ENCODE measurements at places on chromosomes 3 and 15.

GRCh38 chr3:45832699-45833098 is 9.2 kb downstream of the LZTFL1 start:
- DNase-seq, result no peak

DNA sequence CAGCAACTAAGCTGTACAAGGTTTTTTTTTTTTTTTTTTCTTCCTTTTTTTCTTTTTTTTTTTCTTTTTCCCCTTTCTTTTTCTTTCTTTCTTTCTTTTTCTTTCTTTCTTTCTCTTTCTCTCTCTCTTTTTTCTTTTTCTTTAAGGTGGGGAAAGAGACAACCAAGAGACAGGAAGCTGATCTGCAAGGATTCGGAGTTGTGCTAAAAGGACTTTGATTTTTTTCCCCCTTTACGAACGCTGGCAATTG is 148 bp downstream of the RBMS3 start:
- no peak for DNase-seq

- DNase-seq, result no peak
Measured at GRCh38 chr3:41649129-41649739, 312.7 kb downstream of the ULK4 start.

GRCh38 chr3:4765212-4765611 is 214.0 kb upstream of the BHLHE40 start:
- DNase-seq, result no peak

DNA sequence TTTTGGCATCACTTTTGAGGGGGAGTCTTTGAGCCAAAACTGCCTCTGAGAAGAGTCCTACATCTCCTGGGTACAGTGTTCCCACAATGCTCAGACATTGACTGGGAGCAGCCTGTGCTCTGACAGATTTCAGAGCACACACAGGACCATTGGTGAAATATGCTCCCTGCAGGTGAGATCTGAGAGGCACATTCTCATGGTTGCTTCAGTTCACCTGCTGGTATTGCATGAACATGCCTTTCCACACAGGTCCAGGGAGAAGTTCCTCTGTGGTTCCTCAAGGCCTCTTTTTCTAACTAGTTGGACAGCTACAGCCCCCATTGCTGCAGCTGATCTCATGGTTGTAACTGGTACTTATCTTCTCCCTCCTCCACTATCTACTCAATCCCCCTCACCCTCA is 37.0 kb downstream of the FOXL2 start:
- no peak for DNase-seq

DNA sequence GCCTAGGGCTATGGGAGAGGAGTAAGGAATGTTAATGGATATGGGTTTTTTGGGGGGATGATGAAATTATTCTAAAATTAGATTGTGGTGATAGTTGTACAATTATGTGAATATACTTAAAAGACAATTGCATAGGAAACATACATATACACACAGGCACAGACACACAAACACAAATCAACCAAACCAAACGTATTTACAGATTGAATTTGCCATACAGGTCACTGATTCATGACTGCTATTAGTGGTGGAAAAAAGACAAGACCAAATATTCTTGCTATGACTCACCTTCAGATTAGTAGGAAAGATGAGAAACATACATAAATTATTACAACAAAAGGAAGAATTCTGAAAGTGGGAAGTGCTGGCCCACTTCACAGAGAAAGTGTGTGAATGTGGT is 85.3 kb downstream of the C3orf38 start:
- no peak for DNase-seq

DNA sequence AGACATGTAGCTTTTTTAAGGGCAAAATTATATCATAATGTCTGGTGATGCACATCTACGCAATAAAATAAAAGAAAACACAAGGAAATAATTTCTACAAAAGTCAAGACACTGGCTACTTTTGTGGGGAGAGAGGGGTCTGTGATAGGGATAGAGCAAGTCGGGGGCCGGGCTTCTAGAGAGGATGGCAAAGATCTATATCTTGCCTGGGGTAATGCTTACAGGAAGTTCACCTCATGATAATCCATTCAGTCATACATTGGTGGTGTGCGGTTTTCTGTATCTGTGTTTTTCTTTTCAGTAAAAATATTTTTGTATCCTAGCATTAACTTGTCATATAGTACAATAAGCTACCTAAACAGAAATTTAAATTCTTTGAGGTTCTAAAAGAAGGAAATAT is 178.8 kb downstream of the ARRDC4 start:
- no peak for DNase-seq

GRCh38 chr3:147760941-147761340 is 351.8 kb downstream of the ZIC1 start:
- DNase-seq, result no peak

Data from SK-N-MC (cell line).